ENCODE measurements at places on chromosomes 5 and 9.

GRCh38 chr9:18568973-18569372 lies 95.0 kb downstream of the ADAMTSL1 start:
- ATAC-seq, result no peak

GRCh38 chr5:55894135-55894534 lies 43.0 kb downstream of the IL31RA start:
- ATAC-seq, result no peak

DNA sequence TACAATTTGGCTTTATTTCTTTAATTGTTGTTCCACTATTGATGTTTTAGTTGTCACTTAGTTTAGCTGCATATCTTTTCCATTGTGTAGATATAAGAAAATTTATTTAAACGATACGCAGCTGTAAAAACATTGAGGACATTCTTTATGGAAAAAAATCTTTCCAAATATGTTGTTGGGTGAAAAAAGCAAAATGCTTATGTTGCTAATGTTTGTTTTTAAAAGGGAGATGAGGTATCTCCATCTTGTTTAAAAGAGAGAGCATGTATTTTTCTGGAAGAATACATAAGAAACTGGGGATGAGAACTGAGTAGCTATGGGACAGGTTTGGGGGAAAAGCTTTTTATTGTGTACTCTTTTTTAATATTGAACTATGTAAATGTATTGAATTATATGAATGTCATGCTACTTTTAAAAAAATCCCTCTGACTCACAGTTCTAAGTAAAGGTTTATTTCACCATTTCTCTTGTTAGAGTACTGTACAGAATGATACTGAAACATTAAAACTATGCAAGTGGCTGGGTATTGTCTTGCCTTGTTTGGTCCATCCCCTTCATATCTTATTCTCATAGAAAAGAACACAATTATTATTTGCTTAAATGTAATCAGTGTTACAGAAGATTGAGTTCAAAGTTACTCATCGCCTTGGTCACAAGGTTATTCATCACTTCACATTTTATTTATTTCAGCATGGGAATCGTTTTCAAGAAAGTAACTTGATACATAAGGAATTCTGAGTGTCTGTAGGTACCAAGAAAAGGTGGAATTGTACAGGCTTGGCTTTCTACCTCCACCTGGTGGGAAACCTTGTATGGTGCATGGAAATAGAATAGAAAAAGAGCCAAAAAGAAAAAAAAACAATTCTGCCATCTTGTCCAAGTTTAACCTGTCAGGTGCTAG lies 85.8 kb downstream of the RIC1 start:
- ATAC-seq, result peak; percentile 83

DNA sequence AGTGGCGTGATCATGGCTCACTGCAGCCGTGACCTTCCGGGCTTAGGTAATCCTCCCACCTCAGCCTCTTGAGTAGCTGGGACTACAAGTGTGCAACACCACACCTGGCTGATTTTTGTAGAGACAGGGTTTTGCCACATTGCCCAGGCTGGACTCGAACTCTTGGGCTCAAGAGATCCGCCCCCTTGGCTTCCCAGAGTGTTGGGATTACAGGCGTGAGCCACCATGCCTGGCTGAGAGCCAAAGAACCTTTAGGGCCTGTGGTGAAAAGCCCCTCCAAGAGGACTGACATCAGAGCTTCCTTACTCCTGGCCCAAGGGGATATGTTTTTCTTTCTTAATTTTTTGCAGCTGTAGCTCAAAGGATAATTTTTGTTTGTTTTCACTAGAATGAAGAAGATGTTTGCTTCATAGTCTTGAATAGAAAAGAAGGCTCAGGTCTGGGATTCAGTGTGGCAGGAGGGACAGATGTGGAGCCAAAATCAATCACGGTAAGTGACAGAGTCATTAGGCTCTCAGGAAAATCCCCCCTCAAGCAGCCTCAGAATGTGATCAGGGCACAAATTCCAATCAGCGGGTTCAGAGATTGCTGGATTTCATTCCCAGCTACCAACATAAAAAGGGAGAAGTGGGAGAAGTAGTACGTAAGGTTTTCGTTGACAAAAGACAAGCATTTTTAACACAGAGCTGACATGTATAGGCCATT lies 77.1 kb downstream of the GOLPH3 start:
- no peak for ATAC-seq

DNA sequence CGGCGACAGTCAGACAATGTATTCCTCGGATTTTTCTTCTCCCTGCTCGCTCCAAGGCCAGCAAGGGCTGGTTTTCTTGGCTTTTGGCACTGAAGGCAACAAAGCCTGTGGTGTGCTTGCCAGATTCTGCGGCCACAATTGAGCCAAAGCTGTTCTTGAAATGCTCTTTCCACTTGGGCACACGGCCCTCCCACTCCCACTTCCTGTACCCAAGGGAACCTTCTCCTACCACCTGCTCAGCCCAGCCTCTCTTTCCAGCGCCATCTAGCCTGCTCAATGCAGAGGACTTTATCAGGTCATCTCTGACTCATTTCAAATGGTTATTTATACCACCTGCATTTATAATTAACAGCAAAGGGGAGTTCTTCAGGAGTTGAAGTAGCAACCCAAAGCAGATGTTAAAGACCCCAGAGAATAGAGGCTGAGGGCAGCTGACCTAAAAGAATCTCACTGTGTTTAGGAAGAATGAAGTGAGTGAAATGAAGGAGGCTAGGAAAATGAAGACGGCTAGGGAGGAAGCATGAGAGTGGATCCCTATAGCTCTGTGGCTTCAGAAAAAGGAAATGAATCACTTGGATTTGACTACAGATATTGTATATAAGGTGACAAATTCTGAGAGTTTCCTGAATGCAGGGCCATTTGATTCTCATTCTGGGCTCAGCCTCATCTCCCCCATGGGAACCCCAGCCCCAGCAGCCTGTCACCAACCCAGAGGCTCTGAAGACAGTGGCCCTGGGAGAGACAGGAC lies 439.0 kb downstream of the ENC1 start:
- ATAC-seq, result peak; percentile 13

All from activated CD4-positive, CD25-positive, alpha-beta regulatory T cell treated with anti-CD3 and anti-CD28 coated beads, Interleukin-2, amount 50 U/mL, for 24 hours (primary cell).